ENCODE measurements at places on chromosomes 2 and 18.

GRCh38 chr2:94960266-94960665 lies 65.2 kb upstream of the MAL start:
- no peak for DNase-seq

DNA sequence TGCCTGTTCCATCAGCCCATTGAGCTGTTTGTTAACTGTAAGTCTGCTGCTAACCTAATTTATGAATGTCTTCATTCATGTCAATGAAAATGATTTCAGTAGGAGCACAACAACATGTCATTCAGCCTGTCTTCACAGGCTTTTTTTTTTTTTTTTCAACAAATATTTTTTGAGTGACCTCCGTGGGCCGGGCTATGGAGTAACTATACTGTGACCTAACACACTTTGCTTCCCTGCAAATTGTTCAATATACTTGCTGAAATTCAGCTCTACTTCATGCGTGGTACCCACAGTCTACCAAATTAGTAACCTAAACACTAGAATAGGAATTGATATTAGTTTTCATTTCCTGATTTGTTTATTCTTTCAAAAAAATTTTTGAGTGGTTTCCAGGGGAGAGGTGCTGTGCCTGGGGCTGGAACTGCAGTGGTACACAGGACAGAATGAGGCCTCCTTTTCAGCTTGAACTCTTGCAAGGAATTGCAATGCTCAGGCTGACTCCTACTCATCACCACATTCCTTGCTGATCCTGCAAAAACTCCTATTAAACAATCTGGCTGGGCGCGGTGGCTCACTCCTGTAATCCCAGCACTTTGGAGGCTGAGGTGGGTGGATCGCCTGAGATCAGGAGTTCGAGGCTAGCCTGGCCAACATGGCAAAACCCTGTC lies 87.1 kb downstream of the CDH20 start:
- DNase-seq = no peak

- DNase-seq = peak; percentile 39
These were observed 81.9 kb downstream of the MEP1B start for GRCh38 chr18:32271672-32272208.

GRCh38 chr2:8542381-8543059 lies 139.3 kb upstream of the ID2 start:
- peak; percentile 51 for DNase-seq

DNA sequence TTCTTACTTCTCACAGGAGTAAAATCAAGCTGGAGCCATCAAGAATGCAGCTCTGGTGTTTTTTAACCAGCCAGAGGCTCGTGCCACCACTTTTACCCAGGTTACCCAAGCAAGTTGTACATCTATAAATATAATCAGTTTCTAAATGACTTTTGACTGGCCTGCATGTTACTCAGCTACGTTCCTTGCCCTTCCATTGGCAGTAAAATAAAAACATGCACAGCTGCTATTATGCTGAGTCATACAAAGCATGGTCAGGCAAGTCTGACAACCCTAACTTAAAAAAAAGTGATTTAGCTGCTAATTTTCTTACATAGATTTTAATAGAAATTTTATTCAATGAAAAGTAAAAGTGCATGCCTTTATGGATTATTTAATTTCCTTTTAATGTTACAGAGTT lies 111.7 kb upstream of the CSRNP3 start:
- DNase-seq = no peak

Data from NCI-H524 (cell line).